NCI-H1092 treated with DMSO at 0.1 percent for 48 hours (cell line): ENCODE measurements at places on chromosomes 2 and 18.

DNA sequence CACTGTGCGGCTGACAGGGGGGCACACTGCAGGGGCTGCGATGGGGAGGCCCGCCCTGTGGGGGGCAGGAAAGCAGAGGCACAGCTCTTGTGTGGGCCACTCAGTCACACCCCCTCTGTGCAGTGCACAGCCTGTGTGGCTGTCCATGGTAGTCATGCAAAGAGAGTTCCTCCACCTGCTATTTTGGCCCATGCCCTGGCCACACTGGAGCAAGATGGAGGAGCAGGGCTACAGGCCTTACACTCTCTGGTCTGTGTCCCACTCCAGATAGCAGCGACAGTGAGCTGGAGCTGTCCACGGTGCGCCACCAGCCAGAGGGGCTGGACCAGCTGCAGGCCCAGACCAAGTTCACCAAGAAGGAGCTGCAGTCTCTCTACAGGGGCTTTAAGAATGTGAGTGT, 28.5 kb upstream of the FAHD2A start:
- DNase-seq = no peak

DNA sequence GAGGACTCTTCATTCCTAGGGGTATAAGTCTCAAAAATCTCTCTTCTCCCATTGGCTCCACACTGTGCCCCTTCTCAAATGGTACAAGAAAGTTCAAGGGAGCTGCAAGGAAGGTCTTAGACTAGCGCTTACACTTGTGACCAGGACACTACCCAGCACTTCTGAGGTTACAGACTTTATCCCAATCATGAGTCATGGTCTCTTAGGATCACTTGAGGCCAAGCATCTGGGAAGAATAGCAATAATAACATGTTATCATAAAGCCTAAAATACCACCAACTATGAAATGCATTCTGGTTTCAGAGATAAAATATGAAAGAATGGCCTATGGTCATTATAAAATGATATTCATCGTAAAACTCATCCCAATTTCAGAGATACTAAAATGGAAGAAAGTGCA, 309.9 kb upstream of the PKDCC start:
- DNase-seq = no peak

- no peak for DNase-seq
Measured at GRCh38 chr2:44947028-44947375, 5.5 kb downstream of the SIX3 start.

DNA sequence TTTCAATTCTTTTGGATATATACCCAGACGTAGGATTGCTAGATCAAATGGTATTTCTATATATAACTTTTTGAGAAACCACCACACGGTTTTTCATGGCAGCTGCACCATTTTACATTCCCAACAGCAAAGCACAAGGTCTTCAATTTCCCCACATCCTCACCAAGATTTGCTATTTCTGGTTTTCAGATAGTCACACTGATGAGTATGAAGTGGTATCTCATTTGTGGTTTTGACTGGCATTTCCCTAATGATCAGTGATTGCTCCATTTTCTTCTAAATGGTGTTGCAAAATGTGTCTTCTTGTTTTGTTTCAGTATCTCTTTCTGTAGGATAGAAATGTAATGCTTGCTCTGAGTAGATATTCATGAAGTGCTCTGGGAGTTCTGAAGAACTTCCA, 52.0 kb downstream of the ANKRD44 start:
- no peak for DNase-seq

DNA sequence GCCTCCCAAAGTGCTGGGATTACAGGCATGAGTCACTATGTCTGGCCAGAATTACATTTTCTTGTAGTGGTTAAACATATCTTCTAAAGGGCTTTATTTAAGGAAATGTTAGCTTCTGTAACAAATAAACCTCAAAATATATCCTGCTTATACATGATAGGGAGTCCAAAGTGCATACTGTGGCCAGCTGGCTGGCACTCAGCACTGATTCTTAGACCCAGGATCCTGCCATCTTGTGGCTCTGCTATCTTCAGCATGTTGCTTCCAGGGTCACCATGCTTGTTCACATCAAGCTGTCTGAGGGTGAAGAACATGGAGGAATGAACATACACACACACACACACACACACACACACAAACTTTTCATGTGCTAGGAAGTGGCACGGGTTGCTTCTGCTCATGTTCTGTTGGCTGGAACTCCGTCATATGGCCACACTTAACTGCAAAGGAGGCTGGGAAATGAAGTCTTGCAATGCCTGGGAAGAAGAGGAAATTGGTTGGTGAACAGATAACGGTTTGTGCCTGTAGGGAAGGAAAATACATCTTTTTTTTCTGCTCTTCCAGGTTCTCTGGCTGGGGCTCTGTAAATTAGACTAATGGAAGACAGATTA, 40.0 kb downstream of the NPPC start:
- no peak for DNase-seq

- no peak for DNase-seq
Measured at GRCh38 chr18:25251068-25251467, 100.9 kb downstream of the ZNF521 start.

DNA sequence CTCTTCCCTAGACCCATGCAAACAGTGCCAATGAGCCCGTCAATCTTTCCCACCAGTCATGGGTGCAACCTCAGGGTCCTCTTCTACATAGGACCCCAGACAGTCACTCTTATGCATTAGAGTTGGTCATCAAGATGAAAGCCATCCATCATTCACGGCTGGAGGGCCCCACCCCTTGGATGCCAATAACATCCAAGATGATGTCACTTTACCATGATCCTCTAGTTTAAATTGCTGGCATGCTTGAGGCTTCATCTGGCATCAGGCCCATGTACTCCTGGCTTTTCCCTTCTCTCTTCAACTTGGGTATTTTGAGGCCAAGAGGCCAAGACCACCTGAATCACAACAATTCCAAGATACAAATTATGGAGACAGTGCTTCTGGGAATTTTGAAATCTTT, 91.1 kb upstream of the MAPK4 start:
- DNase-seq = no peak

- DNase-seq = no peak
Measured at GRCh38 chr18:11523804-11524203, 85.6 kb upstream of the SLC35G4 start.

GRCh38 chr2:218260166-218260565, 649 bp upstream of the GPBAR1 start:
- DNase-seq = no peak

GRCh38 chr18:7089369-7089768, 28.2 kb downstream of the LAMA1 start:
- no peak for DNase-seq

GRCh38 chr18:11040359-11040758, 109.0 kb downstream of the PIEZO2 start:
- DNase-seq = no peak

GRCh38 chr2:218400167-218400929, 680 bp downstream of the CTDSP1 start:
- no peak for DNase-seq

GRCh38 chr2:191151331-191151730, 537 bp upstream of the STAT4 start:
- DNase-seq = no peak

DNA sequence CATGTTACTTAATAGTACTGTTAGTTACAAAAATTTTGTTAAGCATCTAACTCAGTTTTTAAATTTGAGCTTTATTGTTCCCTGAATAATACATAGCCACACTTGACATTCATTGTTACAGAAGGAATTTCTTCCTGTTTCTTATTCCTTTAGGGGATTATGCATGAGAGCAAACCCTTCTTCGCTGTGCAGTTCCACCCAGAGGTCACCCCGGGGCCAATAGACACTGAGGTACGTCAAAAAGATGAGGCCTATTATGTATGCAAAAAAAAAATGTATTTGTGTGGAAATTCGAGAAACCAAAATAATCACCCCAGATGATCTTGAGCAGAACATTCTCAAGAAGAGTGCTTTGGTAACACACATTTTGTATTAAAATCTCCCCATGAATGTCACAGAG, 36.3 kb downstream of the CPS1 start:
- DNase-seq = no peak

GRCh38 chr2:85439986-85440385, 21.5 kb downstream of the SH2D6 start:
- DNase-seq = no peak

DNA sequence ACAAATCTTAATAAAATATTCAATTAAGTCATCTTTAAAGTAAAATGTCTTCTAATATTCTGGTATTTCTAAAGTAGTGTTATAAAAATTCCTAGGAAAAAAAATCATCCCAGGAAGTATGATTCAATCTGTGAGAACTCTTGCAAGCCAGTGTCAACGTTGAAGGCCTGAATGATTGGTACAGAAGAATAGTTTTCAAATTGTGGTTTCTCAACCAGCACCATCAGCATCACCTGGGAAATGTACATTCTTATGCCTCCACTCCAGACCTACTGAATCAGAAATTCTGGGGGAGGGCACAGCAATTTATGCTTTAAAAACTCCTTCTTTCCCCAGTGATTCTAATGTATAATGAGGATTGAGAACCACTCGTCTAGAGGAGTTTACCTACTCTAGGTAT, 62.3 kb upstream of the C2orf15 start:
- DNase-seq = no peak

DNA sequence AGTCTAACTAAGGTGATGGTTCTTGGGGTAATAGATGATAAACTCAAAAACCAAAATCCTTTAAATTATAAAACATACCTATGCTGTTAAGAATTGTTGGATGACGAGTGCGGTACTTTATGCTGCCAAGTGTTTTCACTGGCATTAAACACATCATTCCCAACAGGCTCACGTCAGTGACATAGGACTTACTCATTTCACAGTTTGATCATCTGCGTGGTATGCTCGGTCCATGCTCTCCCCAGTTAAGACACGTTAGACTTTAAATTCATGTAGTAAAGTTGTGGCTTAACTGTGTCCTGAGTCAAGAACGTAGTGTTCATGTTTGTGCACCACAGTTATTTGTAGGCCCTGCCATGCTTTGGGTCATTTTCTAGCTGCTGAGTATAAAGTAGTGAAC, 125.6 kb upstream of the MYT1L start:
- no peak for DNase-seq

- DNase-seq = no peak
Measured at GRCh38 chr2:161010503-161011015, 149.7 kb upstream of the TANK start.

DNA sequence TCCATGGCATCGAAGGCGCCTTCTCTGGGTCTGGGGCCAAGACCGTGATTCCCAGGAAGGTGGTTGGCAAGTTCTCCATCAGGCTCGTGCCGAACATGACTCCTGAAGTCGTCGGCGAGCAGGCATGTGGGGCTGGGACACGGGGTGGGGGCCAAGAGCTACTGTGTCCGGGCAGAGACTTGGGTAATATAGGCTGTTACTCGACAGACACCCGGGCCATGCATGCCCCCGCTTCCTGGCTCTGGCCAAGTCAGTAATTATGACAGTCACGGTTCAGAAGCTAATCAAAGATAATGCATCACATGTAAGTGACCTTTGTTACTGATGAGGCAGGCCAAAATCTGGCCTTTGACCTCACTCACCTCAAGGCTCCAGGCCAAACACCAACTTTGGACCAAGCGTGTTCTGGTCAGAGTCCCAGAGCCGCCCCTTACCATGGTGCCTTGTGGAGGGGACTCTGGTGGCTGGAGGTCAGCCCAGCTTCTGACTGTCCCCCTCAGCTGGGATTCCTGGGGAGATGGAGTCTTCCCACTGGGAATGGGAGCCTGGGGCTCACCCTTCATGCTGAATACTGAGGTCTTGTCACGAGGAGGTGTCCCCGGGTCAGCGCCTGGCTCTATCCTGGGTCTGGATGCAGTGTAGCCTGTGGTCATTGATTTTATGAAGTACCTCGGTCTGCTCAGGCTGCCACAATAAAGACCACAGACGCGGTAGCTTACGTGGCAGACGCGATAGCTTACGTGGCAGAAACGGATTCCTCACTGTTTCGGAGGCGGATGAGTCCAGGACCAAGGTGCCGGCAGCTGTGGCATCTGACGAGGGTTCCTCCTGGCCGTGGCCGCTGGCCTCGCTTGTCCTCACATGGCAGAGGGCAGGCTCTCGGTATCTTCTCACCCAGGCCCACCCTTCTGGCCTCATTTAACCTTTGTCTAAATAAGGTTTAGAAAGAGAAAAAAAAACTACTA, 17.7 kb upstream of the CNDP1 start:
- no peak for DNase-seq

GRCh38 chr18:44725300-44726058, 44.8 kb downstream of the SETBP1 start:
- DNase-seq = no peak

DNA sequence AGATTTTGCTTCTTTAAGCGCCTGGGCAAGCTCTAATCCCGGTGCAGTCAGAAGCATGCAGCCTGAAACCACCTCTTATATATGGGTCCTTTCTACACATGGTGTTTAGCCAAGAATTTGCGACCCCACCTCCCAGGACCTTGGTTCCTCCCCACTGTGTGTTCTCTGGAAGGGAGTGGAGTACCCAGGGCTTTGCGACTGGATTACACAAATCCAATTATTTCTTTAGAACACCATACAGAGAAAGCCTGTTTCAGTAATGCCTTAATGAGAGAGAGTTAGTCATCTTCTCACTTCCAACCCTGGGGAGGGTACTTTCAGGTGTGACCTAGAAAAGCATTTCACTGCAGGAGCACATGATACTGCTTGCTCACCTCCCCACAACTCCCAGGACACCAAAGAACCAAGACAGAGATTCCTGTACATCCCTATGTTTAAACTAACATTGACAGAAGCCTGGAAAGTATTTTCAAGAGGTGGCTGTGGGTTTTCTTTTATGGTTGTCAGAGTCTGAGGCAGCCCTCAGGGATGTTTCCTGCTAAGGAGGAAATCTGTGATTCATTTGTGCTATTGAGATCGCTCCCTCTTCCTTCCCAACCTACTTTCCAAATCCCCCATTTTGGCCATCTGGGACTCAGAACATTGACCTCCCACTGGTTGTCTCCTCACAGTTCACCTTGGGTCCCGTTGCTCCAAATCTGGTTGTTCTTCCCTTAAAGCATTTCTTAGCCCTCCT, at the start of gene CAPN14:
Gene CAPN14 (minus strand): TSS at position 51 of the 736 bp plus-strand sequence. CDS start 12,068 bp downstream, outside the sequence.
- no peak for DNase-seq

DNA sequence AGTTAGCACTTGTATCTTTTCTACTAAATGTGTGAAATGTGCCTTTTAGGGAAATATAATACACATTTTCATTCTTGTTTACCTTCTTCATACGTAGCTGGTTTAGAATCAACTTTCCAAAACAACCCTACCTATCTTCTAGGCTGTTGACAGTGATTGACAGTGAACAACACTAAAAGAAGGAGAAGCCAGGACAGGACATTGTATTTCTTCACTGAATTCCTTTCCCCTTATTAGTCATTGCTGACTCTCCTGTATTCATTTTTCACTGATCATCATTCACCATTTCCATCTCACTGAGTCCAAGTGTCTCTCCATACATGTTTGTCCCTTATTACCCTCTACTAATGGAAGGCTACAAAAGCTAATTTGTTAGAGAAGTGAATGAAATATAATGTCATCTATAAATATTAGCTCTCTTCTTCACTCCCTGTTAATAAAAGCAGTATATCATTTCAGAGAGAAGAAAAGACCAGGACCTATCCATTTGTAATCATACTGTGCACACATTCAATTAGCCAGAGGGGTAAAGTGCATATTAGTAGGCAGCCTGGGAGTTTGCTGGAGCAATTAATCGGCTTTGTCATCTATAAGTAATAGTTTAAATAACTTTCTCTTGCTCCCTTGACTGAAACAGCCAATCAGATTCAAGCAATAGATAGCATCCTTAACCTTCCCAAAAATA, 192.5 kb upstream of the FOSL2 start:
- DNase-seq = no peak
